ENCODE measurements at places on chromosomes 7 and 10. TPM values are rescaled to one million over a fixed set of nuclear protein-coding genes. Genes with fewer than 3 reads are reported as not detected.

LRRC17 gene
- 95.6 TPM for total RNA-seq

AP1S1 gene
- total RNA-seq = 77.5 TPM

BLNK gene
- not detected for total RNA-seq

ADAMTS14 gene
- total RNA-seq = 2.0 TPM

Measured in fibroblast of the aortic adventitia (primary cell).